Fibroblast of lung (primary cell): ENCODE measurements at places on chromosomes 5 and 9. TPM values are rescaled to one million over a fixed set of nuclear protein-coding genes. Genes with fewer than 3 reads are reported as not detected.

The GRXCR2 gene
- polyA plus RNA-seq, result not detected in 2 replicates

DNA sequence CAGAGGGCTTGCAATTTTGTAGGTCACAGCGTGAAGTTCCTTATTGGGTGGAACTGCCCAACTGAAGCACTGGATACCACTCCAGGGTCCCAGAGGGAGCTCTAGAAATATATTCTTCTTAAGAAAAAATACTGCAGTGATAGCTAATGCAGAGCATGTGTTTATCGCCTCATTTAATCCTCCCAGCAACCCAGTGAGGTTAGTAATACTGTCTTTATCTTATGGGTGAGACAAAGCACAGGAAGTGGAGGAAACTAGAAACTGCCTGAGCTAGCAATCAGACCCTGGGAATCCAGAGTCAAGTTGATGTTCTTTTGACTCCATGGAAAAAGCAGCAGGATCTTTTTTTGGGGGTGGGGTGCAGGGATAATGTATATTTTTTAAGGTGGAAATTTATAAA lies 153.3 kb downstream of the PJA2 start:
- H3K4me1 ChIP-seq, result no peaks in the 10 kb centered on the region
- no peak overlapping the region for H3K27ac ChIP-seq
- no peaks in the 10 kb centered on the region for H3K27me3 ChIP-seq

DNA sequence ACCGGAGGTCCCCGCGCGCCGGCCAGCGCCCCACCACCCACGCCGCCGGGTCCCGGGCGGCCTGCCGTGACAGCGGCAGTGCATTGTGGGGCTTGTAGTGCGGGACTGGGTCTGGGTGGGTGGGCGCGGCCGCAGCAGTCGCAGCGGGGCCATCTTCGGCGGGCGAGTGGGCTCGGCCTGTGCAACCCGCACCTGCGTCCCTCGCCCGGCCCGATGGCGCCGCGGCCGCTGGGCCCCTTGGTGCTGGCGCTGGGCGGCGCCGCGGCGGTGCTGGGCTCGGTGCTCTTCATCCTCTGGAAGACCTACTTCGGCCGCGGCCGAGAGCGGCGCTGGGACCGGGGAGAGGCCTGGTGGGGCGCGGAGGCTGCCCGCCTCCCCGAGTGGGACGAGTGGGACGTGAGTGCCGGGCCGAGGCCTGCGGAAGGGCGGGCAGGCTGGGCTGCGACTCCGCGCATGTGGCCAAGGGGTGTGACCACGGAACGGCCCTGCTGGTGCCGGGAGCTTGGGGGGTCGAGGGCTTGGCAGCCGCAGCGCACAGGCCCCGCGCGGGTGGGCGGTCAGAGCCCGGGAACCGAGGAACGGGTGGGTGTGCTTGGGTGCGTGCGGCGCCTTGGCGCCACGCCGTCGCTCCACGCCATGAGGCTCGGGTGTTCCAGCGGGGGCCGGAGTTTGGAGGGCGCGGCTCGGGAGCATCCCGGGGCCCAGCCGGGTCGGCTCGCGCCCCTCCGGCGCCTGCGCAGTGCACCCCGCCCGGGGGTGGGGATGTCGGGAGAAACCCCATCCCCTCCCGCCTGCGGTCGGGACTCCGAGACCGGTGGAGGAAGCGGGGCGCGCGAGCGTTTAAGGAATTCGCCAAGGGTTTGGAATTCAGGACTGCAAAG lies at the start of gene ARL10:
TSS of gene ARL10 (plus strand) at position 137 of the 881 bp plus-strand sequence. CDS start at position 214, 77 bp downstream.
- no peaks in the 10 kb centered on the region for H3K27me3 ChIP-seq
- peak within 1 kb of the TSS; percentile 57 for H3K27ac ChIP-seq
- peaks cover 2% of the 10 kb centered on the region for H3K4me1 ChIP-seq

The RNF208 gene
- polyA plus RNA-seq, result 0.14 and 0.34 TPM in 2 replicates

DNA sequence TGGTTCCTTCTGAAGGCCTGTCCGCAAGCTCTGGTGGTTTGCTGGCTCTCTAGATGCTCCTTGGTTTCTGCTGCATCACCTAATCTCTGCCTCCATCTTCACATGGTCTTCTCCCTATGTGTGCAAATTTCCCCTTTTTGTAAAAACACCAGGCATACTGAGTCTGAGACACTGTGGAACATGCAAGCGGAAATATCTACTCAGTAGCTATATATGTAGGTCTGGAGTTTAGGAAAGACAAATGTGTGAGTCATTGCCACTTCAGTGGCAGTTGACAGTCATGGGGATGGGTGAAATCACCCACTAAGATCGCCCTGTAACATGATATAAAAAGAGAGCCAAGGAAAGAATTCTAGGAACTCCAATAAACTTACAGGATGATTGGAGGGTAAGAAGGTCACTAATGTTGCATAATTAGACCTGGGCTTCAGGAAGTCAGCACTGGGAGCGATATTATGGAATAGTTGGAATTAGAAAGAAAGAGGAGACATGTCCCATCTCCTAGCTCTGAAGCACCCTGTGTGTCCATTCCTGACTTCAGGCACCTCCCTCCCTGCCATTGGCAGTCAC lies 22.7 kb upstream of the UBLCP1 start:
- no peaks in the 10 kb centered on the region for H3K27me3 ChIP-seq
- H3K36me3 ChIP-seq, result no peaks in the 10 kb centered on the region

DNA sequence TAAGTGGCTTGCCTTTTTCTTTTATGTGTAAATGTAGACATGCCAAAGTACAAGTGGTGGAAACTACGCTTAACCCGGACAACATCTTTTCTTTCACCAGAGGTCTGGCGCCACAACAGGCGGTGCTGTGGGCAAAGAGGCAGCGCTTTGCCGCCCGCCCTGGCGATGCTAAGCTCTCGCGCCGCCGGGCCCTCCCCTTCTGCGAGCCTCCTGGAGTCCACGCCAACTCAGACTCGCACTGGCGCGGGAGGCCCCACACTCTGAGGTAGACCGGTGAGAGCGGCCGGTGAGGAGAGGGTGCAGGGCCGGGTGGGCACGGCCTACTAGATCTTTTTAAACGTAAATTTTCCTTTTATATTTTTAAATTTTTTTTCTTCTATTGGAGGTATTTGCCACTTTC lies 2253.1 kb upstream of the C9orf72 start:
- no peak for DNase-seq
- no peak overlapping the region for H3K4me3 ChIP-seq
- no peaks in the 10 kb centered on the region for H3K27me3 ChIP-seq

DNA sequence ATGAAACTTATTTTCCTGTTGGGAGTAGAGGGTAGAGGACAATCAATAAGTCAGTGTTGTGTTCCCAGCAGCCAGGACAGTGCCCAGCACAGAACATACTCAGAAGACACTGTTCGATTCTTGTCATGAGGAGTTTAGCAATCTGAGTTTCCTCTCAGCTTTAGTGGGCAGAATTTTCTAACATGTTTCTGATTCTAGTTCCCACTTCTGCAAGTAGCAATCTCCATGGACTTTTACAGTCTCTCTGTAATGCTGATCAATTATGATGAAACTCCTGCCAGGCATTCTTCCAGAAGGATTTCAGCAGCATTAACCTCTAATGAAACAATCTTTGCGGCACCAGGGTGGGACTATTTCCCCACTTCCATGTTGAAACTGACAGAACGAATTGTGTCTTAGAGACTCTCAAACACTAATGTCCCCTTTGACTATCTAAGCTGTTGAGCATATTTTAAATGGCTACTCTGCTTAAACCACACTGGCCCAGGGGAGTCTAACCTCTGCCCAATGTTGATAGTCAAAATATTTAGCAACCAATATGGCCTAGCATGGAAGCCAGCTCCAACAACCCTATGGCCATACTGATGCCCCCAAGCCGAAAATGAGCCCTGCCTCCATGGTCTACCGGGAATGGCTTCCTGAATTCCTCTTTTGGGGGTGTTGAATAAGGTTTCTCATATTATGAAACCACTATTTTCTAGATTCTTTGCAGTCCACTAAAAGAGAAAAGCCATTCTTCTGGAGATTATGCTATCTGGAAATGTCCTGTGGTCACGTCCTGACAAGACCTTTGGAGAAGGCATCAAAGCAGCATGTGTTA lies 484.3 kb downstream of the BNC2 start:
- peak; percentile 78 for DNase-seq
- H3K36me3 ChIP-seq, result no peaks in the 10 kb centered on the region
- peaks cover 3% of the 10 kb centered on the region for H3K4me1 ChIP-seq
- no peaks in the 10 kb centered on the region for H3K27me3 ChIP-seq
- H3K4me3 ChIP-seq, result no peak overlapping the region

GRCh38 chr9:134242706-134243105 lies 78.3 kb upstream of the RNU6ATAC start:
- no peaks in the 10 kb centered on the region for H3K36me3 ChIP-seq
- no peak for DNase-seq
- H3K27ac ChIP-seq, result no peak overlapping the region
- H3K4me1 ChIP-seq, result no peaks in the 10 kb centered on the region
- no peak overlapping the region for H3K4me3 ChIP-seq
- peaks cover 3% of the 10 kb centered on the region for H3K27me3 ChIP-seq

The PIGO gene
- polyA plus RNA-seq, result 14.8 and 18.6 TPM in 2 replicates

The MAPK9 gene
- 36.8 and 43.1 TPM in 2 replicates for polyA plus RNA-seq

DNA sequence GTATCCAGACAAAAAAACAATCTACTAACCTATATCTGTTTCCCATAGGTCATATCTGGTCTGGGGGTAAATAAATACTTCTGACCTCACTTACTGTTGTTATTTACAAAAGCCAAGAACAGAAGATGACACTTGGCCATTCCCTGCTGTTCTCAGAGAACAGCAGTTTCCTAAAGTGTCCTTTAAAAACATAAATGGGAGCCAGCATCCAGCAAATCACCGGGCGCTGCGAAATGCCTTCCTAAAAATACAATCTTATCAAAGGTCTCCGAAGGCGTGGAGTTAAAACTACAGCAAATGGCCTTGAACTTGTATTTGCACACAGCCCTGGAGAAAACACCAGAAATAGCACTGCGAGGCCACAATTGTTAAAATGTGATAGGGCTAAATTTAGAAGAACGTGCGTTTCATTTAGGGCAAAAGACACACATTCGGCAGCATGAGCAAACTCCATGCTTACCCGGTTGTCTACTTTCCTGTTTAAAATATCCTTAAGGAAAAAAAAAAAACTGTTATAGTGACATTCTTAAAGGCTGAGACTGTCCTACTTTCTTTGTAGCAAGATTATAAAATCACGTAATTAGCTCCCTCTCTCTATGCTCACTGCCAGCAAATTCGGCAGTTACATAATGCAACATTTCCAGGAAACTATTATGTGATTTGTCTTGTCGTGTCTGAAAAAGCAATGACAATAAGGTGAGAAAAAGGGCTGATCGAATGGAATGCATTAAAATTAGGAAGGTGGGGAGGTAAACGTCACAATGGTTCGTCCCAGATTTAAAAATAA lies 1.5 kb downstream of the NFIL3 start:
- H3K27me3 ChIP-seq, result no peaks in the 10 kb centered on the region
- H3K4me3 ChIP-seq, result peak overlapping the region; percentile 100
- H3K36me3 ChIP-seq, result no peaks in the 10 kb centered on the region
- peak overlapping the region; percentile 92 for H3K27ac ChIP-seq
- DNase-seq, result no peak
- H3K4me1 ChIP-seq, result peaks cover 12% of the 10 kb centered on the region

GRCh38 chr9:107425101-107426025 lies 64.2 kb downstream of the KLF4 start:
- no peaks in the 10 kb centered on the region for H3K27me3 ChIP-seq
- H3K36me3 ChIP-seq, result no peaks in the 10 kb centered on the region
- no peaks in the 10 kb centered on the region for H3K4me1 ChIP-seq

The OTULINL gene
- 0.76 and 2.4 TPM in 2 replicates for polyA plus RNA-seq

- no peaks in the 10 kb centered on the region for H3K4me1 ChIP-seq
- H3K27me3 ChIP-seq, result no peaks in the 10 kb centered on the region
- no peaks in the 10 kb centered on the region for H3K36me3 ChIP-seq
- DNase-seq, result peak; percentile 85
- H3K27ac ChIP-seq, result no peak overlapping the region
- H3K4me3 ChIP-seq, result no peak overlapping the region
These were observed 3.4 kb upstream of the GALNT12 start for GRCh38 chr9:98804083-98804482.

The MRPL41 gene
- polyA plus RNA-seq, result 10.9 and 15.2 TPM in 2 replicates

DNA sequence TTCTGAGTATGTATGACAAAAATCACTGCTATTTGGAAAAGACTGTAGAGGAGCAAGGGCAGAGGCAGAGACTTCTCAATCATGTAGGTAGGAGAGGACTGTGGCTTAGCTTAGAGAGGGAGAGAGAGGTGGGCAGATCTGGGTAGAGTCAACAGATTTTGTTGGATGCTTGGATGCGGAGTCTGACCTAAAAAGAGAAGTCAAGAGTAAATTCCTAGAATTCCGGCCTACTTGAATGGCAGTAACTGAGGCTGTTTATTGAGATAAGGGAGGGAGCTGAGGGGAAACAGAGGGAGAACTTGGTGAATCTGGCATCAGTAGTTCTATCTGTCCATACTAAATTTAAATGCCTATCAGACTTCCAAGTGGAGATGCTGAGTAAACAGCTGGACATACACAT lies 2.4 kb downstream of the TICAM2 start:
- no peaks in the 10 kb centered on the region for H3K27me3 ChIP-seq
- peaks cover 5% of the 10 kb centered on the region for H3K4me1 ChIP-seq

DNA sequence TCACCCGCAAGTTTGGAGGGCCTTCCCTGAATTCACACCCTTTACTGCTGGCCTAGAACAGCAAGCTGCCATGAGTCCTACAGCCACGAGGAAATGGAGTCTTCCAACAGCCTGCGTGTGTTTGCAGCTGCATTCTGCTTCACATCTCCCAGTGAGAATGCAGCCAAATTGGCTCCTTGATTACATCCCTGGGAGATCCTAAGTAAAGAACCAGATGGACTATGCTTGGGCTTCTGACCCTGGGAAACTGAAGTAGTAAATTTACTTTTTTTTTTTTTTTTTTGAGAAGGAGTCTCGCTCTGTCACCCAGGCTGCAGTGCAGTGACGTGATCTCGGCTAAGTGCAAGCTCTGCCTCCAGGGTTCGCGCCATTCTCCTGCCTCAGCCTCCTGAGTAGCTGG lies 617.0 kb upstream of the CDH18 start:
- no peaks in the 10 kb centered on the region for H3K4me1 ChIP-seq
- H3K27ac ChIP-seq, result no peak overlapping the region
- no peaks in the 10 kb centered on the region for H3K36me3 ChIP-seq
- no peak overlapping the region for H3K4me3 ChIP-seq

The SNX24 gene
- 12.9 and 13.4 TPM in 2 replicates for polyA plus RNA-seq

DNA sequence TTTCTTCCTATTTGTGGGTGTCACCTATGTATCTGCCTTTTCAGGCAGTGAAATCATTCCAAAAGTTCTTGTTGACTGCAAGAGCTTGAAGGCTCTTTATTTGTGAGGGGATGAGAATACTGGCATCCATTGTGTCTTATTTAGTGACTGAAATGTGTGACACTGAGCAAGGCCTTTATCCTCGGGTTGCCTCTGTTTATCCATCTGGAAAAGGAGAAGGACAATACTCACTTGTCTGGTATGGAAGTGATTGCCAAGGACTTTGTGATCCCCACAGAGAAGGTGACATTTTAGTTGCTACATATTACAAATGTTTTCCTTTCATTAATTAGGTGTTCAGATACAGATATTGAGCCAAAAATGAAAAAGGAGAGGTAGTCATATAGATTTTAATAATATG lies 80.2 kb downstream of the ARRDC3 start:
- no peak for DNase-seq
- no peaks in the 10 kb centered on the region for H3K36me3 ChIP-seq
- H3K4me1 ChIP-seq, result no peaks in the 10 kb centered on the region

GRCh38 chr5:149824120-149824519 lies 94.0 kb downstream of the PPARGC1B start:
- DNase-seq, result no peak
- H3K27me3 ChIP-seq, result no peaks in the 10 kb centered on the region
- peaks cover 2% of the 10 kb centered on the region for H3K4me1 ChIP-seq
- H3K4me3 ChIP-seq, result no peak overlapping the region

The SH3TC2 gene
- 1.4 and 3.2 TPM in 2 replicates for polyA plus RNA-seq

The AJM1 gene
- polyA plus RNA-seq, result 0.15 and 0.19 TPM in 2 replicates

The SOX30 gene
- 0.02 and 0.05 TPM in 2 replicates for polyA plus RNA-seq

- no peak overlapping the region for H3K4me3 ChIP-seq
- no peak overlapping the region for H3K27ac ChIP-seq
- no peak for DNase-seq
- H3K27me3 ChIP-seq, result no peaks in the 10 kb centered on the region
- H3K36me3 ChIP-seq, result no peaks in the 10 kb centered on the region
These were observed 2074.2 kb upstream of the C9orf72 start for GRCh38 chr9:29647451-29647850.
